HFFc6 (cell line): ENCODE measurements at places on chromosomes 6 and 20.

GRCh38 chr6:155010940-155011339 is 15.8 kb downstream of the TIAM2 start:
- DNase-seq, result no peak

GRCh38 chr20:46683939-46684750 is 5.1 kb downstream of the TP53RK start:
- peak; percentile 73 for DNase-seq

- no peak for DNase-seq
Measured at GRCh38 chr20:43765916-43766315, 39.1 kb upstream of the GTSF1L start.

DNA sequence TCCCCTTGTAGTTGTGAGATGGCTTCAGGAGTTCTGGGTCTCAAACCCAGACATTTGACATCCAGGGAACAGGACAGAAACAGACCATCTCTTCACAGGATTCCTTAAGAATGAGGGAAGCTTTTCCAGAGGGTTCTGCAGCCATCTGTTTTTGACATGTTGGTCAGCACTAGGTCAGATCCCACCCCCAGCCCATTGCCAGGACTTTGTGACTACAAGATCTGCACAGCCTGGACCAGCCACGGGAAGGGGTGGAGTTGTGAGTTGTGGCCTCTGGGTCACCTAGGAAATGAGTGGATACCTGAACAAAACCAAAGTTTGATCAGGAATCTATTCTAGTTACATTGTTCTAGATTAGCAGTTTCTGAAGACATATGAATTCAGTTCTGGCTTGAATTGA is 39.2 kb upstream of the SSTR4 start:
- DNase-seq, result no peak

GRCh38 chr20:17466641-17467040 is 64.5 kb downstream of the BFSP1 start:
- DNase-seq, result no peak

DNA sequence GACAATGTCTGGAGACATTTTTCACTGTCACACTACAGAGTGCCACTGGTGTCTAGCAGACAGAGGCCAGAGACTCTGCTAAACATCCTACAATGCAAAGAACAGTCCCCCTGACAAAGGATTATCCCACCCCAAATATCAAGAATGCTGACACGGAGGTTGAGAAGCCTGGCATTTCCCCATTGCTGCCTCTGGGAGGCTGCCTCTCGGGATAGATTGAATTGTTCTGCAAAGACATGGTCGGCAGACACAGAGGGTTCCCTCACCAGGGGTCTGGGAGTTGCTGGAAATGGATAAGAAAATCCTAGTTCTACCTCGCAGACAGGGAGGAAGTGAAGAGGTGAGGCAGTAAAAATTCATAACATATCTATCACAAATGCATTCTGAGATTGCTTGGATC is 166.4 kb upstream of the AGPAT4 start:
- DNase-seq, result no peak

GRCh38 chr6:148720406-148720805 is 26.4 kb upstream of the UST start:
- DNase-seq, result peak; percentile 43

GRCh38 chr6:111802015-111802414 is 71.2 kb downstream of the FYN start:
- no peak for DNase-seq

DNA sequence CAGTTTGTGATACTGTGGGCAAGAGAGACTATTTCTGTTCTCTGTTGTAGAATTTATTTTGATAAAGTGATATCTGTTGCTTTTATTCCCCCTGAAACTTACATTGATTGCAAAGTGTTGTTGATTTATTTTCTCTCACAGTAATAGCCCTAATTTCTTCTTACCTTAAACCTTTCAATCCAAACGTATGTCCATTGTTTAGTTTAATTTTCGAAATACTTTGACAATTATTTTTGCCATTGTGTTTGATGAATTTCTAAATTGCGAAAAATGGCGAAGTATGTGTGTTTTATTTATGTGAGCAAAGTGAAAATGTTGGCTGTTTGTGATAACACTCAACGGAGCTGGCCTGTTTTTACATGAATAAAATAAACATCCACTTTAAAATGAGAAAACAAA is 381 bp upstream of the ZSCAN26 start:
- no peak for DNase-seq

- no peak for DNase-seq
Measured at GRCh38 chr6:160218810-160219209, 39.8 kb downstream of the SLC22A2 start.

GRCh38 chr6:18488526-18489270 is 101.5 kb downstream of the RNF144B start:
- no peak for DNase-seq

DNA sequence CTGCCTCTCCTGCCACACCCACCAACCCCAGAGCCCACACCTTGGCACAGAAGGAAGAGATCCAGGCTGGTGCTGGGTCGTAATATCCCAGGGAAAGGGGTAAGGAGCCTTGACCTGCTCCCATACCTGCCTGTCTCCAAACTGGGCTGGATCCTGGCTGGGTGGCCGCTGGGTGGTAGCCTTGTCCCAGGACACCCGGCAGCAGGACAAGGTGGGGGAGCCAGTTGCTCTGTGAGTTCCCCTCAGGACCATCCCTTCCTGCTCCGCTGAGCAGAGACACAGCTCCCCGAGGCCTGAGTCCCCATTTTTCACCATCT is 58.8 kb downstream of the UBE2V1 start:
- DNase-seq, result no peak

- DNase-seq, result no peak
Measured at GRCh38 chr6:45677381-45678284, 299.9 kb upstream of the SUPT3H start.

DNA sequence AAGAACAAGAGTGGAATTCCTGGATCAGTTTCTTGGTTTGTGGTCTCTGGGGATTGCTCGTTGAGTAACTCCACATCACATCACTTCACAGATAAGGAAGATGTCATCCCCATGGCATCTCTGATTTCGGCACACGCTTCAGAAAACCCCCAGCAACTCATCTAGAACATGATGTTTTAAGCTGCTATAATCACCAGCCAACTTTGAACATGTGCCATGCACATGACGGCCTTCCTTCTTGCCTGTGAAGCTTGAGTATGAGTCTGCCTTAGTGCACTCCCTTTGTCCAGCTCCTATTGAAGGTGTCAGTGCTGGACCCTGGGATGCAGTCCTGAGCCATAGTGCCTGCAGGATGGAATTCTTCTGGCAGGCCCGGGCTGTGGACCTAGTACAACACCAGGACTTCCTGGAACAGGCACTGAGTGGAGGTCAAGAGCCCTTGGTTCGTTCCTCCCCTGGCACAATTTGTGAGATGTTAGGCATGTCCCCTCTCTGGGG is 231.5 kb upstream of the SUPT3H start:
- peak; percentile 75 for DNase-seq

- DNase-seq, result no peak
Measured at GRCh38 chr6:53359843-53360092, 11.0 kb upstream of the ELOVL5 start.

GRCh38 chr6:9002833-9003232 is 567.5 kb upstream of the SLC35B3 start:
- no peak for DNase-seq

DNA sequence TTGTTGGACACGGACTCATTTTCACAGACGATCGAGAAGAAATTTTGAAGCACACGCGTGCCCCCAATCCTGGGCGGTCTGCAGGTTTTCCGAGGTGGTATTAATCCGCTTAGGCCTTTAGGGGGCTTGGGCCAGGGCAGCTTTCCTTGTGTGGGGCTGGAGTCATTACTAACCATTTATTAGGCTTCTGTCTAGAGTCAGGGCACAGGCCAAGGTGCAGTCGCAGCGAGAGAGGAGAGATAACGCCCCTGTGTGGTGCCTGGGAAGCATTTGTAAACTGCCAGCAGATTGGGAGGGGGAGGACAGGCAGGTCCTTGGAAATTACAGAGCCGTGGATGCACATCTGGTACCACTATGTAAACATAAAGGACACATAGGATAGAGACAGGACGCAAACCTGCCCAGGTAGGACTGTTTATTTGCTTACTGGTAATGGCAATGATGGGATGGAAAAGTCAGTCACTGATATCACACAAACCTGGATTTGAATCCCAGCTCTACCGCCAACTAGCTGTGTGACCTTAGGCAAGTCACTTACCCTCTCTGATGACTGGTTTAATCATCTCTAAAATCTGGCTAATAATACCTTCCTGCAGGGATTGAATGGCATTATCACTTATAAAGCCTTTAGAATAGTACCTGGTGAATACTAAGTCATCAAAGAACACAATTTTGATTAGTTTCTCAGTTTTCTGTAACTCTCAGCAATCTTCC is 76.4 kb downstream of the TMEM242 start:
- no peak for DNase-seq

GRCh38 chr6:46882645-46883044 is 39.1 kb downstream of the ADGRF5 start:
- no peak for DNase-seq

DNA sequence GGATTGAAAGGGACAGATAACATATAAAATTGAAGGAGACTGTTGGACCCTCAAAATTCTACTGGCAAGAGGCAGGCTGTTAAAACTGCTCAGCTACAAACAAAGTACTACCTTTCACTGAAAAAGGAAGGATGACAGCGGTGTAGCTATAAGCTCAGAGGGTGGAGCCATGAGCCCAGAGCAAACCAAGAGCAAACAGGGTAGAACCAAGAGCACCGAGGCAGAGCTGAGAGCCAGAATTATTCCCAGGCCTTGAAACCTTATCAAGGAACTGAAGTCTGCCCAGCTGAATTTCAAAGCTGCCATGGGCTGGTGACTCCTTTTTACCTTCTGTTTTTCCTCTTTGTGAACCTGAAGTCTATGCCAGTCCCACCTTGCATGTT is 74.7 kb upstream of the SLC4A11 start:
- no peak for DNase-seq

GRCh38 chr6:151001387-151002056 is 136.0 kb downstream of the MTHFD1L start:
- no peak for DNase-seq

DNA sequence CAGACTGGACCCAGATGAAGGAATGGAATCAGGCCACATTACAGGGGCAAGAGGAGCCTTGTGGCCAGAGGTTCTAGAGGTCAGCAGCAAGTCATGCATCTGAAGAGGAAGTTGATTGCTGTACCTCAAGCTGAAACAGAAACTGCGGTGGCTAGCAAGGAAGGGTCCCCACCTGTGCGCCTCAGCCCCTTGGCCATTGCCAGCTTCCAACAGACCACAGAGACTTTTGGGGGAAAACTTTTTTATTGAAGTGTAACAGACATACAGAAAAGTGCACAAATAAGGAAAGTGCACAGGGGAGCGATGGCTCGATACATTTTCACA is 26.8 kb upstream of the SLC9A8 start:
- DNase-seq, result no peak

- peak; percentile 60 for DNase-seq
Measured at GRCh38 chr20:31607640-31608250, 2.7 kb downstream of the ID1 start.

GRCh38 chr6:34227761-34228421 is 8.8 kb upstream of the HMGA1 start:
- no peak for DNase-seq

DNA sequence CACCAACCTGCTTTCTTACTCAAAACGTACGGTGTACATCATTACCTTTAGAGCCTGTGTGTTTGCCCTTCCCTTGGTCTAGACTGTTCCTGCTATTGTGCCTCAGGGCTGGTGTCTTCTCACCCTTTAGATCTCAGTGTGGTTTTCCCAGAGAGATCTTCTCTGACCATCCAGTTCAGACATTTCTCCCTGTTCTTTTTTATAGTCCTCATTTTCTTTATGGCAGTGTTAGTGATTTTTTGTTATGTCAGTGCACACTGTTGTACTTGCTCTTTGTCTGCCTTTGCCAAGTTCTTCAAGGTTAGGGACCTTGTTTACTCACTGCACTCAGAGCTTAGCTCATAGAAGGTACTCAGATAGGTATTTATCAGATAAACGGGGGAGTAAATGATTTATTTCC is 82.8 kb downstream of the ATRN start:
- no peak for DNase-seq

DNA sequence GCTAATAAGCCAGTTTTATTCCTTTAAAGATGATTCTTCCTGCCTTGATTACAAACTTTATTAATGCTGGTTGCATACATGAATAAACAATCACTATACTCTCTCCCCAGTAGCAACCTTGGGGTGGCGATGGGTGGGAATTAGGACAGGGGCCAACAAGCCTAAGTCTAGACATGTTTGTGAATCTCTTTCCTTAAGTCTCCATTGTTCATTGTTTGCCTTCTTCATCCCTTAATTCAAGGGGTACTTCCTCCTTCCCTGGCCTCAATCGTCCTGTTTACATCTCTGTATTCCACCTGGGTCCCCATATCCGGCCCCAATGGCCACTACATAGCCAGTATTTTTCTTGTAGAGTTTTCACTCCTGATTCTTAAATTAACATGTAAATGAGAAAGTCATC is 66.0 kb downstream of the ARHGAP18 start:
- DNase-seq, result no peak

DNA sequence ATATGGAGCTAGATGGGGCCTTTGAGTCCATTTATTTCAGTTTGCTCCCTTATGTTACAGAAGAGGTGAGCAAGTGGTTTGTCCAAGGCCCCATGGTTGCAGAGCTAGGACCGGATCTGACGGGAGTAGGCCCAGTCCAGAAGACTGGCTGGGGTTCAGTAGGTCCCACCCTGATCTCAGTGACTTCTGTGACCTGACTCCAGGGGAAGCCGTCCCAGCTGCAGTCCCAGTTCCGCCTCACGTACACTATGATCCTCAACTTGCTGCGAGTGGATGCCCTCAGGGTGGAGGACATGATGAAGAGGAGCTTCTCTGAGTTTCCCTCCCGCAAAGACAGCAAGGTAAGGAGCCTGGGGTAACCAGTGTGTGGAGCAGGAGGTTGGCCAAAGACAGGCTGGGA is 5.4 kb downstream of the DXO start:
- no peak for DNase-seq

GRCh38 chr20:63972312-63973159 is 2.8 kb upstream of the ZNF512B start:
- DNase-seq, result no peak

GRCh38 chr6:21132856-21133838 is 460.4 kb upstream of the SOX4 start:
- no peak for DNase-seq

GRCh38 chr6:47366335-47366890 is 56.7 kb upstream of the TNFRSF21 start:
- no peak for DNase-seq

DNA sequence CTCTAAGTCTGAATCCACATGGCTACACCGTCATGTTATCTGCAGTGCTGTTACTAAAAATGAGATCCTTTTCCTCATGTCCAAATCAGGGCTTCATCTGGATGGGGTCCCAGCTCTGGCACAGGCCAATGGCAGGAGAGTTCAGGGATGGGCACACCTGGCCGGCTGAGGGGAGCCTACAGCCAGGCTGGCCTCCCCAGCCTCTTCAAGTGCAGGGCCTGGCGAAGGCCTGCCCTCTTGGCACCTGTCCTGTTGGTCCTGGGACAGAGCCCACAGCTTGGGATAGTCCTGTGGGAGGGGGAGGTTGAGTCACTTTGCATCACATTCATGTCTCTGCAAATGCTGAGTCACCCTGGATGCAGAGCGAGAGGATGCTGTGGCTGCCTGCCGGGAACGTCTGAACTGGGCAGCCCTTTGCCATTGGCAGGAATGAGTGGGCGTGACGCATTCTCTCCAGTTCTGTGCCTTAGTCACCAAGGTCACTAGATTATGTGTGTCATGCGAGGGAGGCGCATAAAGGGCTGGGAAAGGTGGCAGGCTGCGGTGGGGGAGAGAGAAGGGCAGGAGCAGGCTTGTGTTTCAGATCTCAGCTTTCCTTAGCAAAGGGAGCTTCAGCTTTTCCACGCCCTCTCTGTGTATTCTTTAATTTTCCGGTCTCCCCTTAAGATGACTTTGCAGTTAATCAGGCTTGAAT is 223.2 kb upstream of the ECI2 start:
- peak; percentile 100 for DNase-seq

- no peak for DNase-seq
Measured at GRCh38 chr20:43011491-43011890, 178.2 kb downstream of the PTPRT start.
